SK-N-SH (cell line): ENCODE measurements at places on chromosomes 5 and 9. TPM values are rescaled to one million over a fixed set of nuclear protein-coding genes. Genes with fewer than 3 reads are reported as not detected.

- DNase-seq: no peak
Observed at GRCh38 chr9:33082128-33082527, 5.7 kb upstream of the SMU1 start.

DNA sequence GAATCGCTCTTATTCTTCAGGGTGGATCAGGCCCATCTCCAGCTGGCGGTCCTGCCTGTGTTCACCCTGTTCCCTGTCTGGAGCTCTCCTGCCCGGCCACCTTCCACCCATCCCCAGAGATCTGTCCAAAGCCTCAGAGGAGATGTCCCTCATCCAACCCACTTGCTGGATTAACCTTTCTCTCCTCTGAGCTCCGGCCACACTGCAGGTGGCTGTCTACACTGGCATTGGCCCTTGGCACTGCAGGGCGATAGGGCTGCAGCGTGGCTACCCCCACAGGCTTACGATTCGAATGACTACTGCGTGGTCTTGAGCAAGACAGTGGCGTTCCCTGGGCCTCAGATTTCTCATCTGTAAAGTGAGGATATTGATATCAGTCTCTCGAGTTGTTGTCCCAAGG lies 63.8 kb upstream of the BARHL1 start:
- DNase-seq: no peak

DNA sequence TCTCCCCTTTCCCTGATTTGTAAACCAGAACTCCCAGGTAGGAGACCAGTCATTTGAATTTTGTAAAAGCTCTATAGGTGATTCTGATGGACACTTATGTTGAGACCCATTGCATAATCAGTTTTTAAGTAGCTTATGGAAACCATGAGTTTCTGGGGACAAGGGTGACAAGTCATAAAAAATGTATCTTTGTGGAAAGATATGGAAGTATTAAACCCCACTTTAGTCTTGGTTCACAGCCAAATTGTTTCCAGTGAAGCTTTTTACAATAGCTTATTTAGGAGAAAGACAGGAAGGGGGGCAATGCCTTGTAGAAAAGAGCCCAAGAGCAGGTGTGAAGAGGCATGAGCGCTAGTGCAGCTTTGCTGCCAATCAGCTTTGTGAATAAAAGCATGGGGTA lies 453 bp upstream of the CCL28 start:
- no peak for DNase-seq

DNA sequence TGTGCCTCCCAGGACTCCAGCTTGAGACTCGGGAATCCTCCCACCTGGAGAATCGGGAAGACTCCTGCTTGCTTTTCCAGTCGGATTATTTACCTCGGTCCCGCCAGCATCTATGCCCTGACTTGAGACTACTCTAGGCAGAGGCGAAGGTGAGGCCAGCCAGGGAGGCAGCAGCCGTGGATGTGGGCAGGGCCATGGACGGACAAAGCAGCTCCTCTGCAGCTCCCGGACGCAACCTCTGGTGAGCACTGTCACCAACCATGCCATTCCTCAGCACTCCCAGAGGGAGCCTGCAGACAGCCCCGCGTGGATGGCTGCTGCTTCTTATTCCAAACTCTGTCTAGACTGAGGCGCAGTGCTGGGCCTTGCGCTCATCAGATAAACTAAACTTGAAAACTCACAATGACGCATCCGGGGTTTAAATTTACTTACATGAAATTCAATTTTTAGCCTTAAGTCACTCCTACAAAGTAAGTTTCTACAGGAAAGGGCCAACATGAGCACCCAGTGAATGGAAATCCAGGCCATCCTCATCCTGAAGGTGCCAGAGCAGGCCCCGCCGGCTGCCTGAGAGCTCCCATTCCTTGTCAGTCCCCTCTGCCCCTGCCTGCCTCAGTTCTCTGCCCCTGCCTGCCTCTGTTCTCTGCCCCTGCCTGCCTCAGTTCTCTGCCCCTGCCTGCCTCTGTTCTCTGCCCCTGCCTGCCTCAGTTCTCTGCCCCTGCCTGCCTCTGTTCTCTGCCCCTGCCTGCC lies 17.8 kb downstream of the MED10 start:
- DNase-seq: no peak

DNA sequence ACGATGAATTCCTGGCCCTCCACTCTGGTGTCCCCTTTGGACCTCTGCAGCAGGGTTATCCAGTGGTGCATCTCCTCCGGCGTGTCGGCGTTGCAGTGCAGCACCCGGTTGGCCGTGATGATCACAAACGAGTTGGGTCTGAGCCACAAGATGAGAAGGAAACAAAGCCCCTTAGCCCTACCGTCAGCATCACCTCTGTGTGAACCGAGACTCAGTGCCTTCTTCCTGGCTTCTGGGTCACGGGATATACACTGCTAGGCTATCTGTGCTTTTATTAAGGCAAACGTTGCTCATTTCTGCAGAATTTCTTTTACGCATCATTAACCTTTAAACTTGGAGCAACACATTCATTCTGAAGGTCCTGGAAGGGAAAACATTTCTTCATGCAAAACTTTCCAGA lies 65.1 kb upstream of the RETREG1 start:
- DNase-seq: no peak

GRCh38 chr5:10323588-10324488 lies 16.1 kb upstream of the CMBL start:
- DNase-seq: no peak

DNA sequence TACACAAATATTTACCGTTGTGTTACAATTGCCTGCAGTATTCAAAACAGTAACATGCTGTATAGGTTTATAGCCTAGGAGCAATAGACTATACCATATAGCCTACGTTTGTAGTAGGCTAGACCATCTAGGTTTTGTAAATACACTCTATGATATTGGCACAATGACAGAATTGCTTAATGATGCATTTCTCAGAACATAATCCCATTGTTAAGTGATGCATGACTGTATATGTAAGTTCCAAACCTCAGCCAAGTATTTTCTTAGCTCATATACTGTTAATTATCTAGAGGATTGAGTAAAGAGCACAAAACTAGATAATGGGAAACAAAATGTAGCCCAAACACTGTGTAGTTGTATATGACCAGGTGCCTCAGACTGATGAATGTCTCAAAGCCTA lies 220.1 kb downstream of the ANXA1 start:
- DNase-seq: no peak

DNA sequence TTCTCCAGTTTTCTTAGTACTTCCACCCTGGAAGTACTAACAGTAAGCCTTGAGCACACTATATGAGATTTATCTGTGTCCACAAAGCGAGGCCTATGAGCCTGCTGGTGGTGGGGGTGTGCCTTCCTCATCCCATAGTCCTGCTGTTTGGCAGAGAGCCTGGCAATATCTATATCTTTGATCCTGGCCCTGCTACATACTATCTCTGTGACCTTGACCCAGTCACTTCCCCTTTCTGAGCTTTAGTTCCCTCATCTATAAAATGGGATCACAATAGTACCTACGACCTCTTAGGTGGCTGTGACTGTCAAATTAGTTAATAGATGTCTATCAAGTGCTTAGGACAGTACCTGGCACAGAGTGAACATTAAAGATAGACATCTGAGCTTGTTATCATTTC lies 114.6 kb upstream of the SAP30L start:
- no peak for DNase-seq

DNA sequence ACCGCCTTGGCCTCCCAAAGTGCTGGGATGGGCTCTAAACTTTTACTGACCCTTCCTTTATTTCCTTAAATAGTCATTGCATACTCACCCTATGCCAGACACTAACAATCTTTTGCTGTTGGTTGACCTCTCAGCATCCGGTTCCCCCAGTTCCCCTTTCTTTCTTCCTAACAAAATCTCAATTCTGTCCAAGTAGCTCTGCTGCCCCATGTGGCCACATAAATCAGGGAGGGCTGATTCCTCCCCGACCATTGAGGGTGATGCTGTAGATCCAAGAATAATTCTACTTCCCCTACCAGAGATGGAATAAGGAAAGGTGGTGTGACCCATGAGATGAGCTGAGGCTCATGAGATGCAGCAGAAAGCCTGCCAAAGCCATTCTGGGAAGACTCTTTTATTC lies 315.3 kb upstream of the MSX2 start:
- DNase-seq: no peak

DNA sequence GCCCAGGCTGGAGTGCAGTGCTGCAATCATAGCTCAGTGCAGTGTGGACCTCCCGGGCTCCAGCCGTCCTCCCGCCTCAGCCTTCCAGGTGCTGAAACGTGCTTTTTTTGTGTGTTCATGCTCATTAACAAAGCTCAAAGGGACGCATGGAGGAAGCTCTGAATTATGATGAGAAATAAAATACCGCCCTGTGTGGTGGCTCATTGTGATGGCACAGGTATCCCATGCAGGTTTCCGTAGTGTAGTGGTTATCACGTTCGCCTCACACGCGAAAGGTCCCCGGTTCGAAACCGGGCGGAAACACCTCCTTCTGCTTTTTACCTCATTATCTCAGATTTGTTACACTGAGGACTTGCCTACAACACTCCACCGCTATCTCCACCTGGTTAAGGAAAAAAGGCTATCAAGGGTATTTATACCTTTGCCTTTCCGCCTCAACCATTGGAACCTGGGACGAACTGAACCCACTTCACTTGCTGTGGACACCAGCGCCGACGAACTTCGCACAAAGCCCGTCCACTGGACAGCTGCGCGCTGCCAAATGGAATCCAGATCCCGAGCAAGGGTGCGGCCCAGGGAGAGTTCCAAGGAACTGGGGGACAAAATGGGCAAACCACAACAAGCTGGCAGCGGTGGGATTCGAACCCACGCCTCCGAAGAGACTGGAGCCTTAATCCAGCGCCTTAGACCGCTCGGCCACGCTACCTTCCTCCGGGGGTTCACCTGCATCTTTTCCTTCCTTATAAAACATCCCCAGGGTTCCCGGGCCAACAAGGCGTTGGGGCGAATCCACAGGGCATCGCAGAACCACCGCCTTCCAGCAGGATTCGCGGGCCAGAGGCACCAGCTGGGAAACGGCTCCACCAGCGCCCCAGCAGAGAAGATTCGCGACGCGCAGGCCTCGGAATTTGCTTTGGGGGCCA lies 26.3 kb downstream of the OR2V2 start:
- DNase-seq: peak; percentile 59

- no peak for DNase-seq
Observed at GRCh38 chr9:36815566-36816348, 218.3 kb downstream of the PAX5 start.

- DNase-seq: no peak
Observed at GRCh38 chr9:93120846-93121315, 13.2 kb downstream of the NINJ1 start.

DNA sequence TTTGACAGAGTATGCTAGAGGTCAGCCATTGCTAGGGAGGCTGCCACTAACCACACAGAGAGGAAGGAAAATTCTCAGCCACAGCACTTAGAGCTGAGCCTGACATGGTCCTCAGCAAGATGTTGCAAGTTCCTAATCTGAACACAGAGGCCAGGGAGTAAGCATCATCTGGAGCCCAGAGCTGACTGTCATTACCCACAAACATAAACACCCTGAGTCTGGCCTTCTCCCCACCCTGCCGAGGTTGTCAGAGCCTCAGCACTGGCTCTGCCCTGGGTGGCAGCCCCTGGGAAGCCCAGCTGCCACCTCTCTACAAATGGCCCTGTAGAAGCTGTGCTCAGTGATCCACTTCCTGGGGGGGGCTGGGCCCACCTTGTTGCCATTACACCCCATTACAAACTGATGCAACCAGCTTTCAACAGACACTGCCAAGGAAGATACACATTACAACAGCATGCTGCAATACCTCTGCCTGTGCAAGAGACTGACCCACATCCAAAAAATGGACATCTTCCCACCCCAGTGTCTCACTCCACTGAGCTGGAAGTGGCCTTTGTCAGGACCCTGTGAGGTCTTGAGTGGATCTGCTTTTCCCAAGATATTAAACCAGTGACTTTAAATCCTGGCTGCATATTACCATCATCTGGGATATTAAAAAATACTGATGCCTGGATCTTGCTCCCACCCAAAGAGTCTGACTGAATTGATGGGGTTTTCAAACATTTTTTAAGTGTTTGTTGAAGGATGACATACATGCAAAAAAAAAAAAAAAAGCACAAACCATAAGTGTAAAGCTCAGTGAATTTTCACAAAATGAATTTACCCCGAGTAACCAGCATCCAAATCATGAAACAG lies 33.0 kb downstream of the IRF1 start:
- no peak for DNase-seq

DNA sequence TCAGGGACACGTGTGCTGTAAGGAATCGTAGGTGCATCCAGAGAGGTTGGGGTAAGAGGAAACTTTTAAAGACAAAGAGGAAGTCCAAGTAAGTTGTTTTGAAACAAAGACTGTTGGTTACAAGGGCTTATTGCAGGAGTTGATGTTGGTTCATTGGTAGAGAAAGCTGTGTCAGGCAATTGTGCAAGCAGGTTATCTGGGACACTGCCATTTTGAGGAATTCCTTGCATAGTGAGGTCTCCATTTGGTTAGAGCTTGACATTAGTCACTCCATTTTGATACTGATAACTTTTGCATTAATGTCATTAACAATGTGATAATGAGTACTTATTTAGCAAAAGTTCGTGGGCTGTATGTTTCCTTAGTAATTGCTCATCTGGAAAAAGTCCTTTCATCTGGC lies 24.9 kb downstream of the CNOT6 start:
- DNase-seq: no peak

DNA sequence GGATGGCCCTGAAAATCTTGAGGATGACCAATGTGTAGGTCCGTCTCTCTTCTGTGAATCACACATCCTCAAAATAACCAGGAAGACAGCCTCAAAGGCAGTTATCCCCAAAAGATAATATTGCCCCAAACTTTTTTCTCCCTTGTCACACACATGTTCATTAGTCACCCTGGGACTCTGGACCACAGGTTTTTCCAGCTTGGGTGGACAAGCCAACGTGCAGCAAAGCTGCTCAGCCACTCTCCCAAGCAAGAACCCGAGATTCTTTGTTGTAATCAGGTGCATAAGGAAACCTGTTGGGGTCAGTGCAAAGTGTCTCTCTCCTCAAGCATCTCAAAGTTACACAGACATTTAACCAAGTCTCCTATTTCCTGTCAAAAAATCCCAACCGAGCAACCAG lies 196.6 kb downstream of the GNA14 start:
- DNase-seq: no peak

- DNase-seq: no peak
Observed at GRCh38 chr9:115845648-115846312, 307.8 kb upstream of the PAPPA start.

SPEF2 gene
- 1.6 and 2.6 TPM in 2 replicates for polyA plus RNA-seq

RNF183 gene
- polyA plus RNA-seq: not detected in 2 replicates

SNCB gene
- polyA plus RNA-seq: 0.15 and 0.33 TPM in 2 replicates

PCDHA1 gene
- 0.16 and 0.21 TPM in 2 replicates for polyA plus RNA-seq

KCTD16 gene
- 0.03 and 0.08 TPM in 2 replicates for polyA plus RNA-seq
